ENCODE measurements at places on chromosomes 1 and 21. TPM values are rescaled to one million over a fixed set of nuclear protein-coding genes. Genes with fewer than 3 reads are reported as not detected.

Gene HOOK1
- 2.6 TPM for total RNA-seq

DNA sequence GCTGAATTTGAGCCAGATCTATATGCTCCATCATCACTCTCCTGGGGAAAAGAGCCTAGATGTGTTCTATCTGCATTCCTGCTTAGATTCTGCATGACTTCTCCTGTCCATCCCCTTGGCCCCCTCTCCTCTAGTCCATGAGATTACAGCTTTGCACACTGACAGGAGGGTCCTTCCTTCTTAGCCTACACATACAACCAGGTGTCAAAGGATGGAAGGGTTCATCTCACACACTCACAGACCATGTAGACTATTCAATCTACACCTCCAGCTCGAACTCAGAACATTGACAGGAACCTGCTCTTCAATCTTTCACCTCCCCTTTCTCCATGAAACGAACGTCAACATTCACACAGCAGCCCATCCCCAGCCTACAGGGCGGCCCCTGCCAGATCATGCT, 13.8 kb downstream of the C1orf116 start:
- peaks cover 38% of the 10 kb centered on the region for H3K27me3 ChIP-seq
- H3K4me3 ChIP-seq = no peak overlapping the region
- DNase-seq = no peak
- no peaks in the 10 kb centered on the region for H3K36me3 ChIP-seq
- no peak overlapping the region for H3K27ac ChIP-seq

Gene PEA15
- total RNA-seq = 55.7 TPM

Gene S100A7A
- total RNA-seq = not detected

DNA sequence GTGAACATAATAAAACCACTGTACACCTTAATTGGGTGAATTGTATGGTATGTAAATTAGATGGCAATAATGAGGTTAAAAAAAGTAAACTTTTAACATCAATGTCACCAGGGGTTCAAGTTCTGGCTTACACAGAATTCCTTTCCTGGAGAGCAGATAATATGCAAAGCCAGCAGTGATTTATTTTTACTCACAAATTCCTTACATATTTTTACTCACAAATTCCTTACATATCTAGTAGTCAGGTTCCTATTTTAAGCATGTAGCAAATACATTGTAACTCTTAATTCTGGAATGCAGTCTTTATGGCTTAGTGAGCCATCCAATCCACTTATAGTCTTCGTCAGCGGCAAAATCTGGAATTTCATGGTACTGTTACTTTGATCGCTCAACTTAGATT, 1.3 kb upstream of the UBE4B start:
- H3K4me1 ChIP-seq = peaks cover 24% of the 10 kb centered on the region
- H3K4me3 ChIP-seq = no peak overlapping the region
- no peaks in the 10 kb centered on the region for H3K27me3 ChIP-seq
- H3K27ac ChIP-seq = no peak overlapping the region
- no peak for DNase-seq
- no peaks in the 10 kb centered on the region for H3K36me3 ChIP-seq

- DNase-seq = no peak
- H3K27ac ChIP-seq = no peak overlapping the region
- no peaks in the 10 kb centered on the region for H3K36me3 ChIP-seq
- H3K27me3 ChIP-seq = no peaks in the 10 kb centered on the region
- no peaks in the 10 kb centered on the region for H3K4me1 ChIP-seq
Observed at GRCh38 chr21:29725025-29725736, 214.6 kb downstream of the GRIK1 start.

GRCh38 chr1:193335806-193336428, 149.5 kb upstream of the B3GALT2 start:
- no peak overlapping the region for H3K4me3 ChIP-seq
- H3K36me3 ChIP-seq = peaks cover 18% of the 10 kb centered on the region
- DNase-seq = no peak
- no peak overlapping the region for H3K27ac ChIP-seq

Gene INTS7
- total RNA-seq = 32.9 TPM

- no peaks in the 10 kb centered on the region for H3K36me3 ChIP-seq
- H3K4me1 ChIP-seq = no peaks in the 10 kb centered on the region
- H3K27me3 ChIP-seq = peaks cover 2% of the 10 kb centered on the region
- no peak overlapping the region for H3K4me3 ChIP-seq
- DNase-seq = no peak
Observed at GRCh38 chr1:175628548-175629317, 114.7 kb downstream of the TNR start.

DNA sequence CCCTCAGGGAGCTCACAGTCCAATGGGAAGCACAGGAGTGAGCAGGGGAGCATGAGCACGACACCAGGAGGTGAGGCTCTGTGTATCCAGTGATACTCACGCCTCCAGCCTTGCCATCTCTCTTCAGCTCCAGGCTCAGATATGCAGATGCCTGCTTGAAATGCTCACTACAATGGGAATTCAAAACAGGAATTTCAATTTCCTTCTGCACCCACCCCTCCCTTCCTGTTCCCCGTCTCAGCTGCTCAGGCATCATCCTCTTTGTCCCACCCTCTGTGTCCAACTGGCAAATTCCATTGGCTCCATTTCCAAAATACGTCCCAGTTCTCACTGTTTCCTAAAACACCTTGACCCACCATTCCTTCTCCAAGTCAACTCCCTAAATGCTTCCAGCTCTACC, 58.9 kb downstream of the FBXO2 start:
- DNase-seq = no peak
- H3K27me3 ChIP-seq = peaks cover 20% of the 10 kb centered on the region
- no peak overlapping the region for H3K27ac ChIP-seq
- no peaks in the 10 kb centered on the region for H3K4me1 ChIP-seq

- no peak overlapping the region for H3K4me3 ChIP-seq
- H3K27me3 ChIP-seq = peaks cover 3% of the 10 kb centered on the region
- no peaks in the 10 kb centered on the region for H3K36me3 ChIP-seq
- no peaks in the 10 kb centered on the region for H3K4me1 ChIP-seq
- DNase-seq = no peak
Observed at GRCh38 chr1:224922404-224923164, 6.9 kb upstream of the DNAH14 start.

DNA sequence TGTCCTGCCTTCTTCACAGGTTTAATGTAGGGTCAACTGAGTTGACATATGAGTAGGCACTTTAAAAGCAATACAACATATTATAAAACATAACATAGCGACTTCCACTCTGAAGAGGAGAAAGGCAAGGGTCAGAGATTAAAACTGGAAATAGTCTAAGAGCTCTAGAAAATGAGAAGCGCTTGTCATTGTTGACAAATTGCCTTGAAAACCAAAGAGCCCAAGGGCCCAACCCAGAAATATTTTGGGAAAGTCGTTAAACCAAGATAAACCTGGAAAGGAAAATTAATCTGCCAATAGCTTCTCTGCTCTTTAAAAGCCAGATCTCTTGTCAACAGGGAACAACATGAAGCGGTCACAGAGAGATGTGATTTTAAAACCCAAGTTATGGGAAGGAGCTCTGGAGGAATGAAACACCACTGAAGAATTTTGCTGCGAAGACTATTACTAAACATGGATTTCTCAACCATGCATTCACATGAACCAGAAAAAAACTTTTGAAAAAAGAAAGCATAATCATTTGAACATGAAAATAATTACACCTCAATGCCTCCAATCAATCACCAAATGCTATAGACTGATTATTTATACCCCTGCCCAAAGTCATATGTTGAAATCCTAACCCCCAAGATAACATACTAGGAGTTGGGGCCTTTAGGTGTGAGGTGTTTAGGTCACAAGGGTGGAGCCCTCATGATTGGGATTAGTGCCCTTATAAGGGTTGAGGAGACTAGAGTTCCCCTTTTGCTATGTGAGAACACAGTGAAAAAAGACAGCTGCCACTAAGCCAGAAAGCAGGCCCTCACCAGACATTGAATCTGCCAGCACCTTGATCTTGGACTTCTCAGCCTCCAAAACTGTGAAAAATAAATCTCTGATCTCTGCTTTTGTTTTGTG, 33.0 kb upstream of the MTF1 start:
- H3K36me3 ChIP-seq = peaks cover 5% of the 10 kb centered on the region
- no peaks in the 10 kb centered on the region for H3K27me3 ChIP-seq
- H3K4me3 ChIP-seq = no peak overlapping the region
- peaks cover 18% of the 10 kb centered on the region for H3K4me1 ChIP-seq
- DNase-seq = no peak
- peak overlapping the region; percentile 88 for H3K27ac ChIP-seq

Gene TRIM67
- total RNA-seq = not detected

Gene FAM72C
- 6.0 TPM for total RNA-seq

DNA sequence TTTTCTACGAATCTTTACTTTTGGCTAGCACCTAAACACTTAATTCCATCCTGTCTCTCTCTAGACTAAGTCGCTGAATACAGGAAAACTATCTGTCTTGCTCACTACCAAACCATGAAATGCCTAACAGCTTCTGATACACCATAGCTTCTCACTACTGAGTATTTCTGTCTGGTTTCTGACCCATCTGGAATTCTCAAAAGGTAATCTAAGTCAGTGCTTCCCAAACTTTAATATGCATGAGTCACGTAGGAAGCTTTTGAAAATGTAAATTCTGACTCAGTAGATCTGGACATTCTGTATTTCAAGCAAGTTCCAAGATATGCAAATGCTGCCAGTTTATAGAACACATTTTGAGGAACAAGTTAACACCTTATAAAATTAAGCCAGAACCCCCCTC, 9.2 kb upstream of the OVGP1 start:
- no peaks in the 10 kb centered on the region for H3K27me3 ChIP-seq
- H3K27ac ChIP-seq = no peak overlapping the region
- no peaks in the 10 kb centered on the region for H3K4me1 ChIP-seq

GRCh38 chr1:32540605-32541004, 1.4 kb downstream of the ZBTB8A start:
- H3K36me3 ChIP-seq = peaks cover 5% of the 10 kb centered on the region
- H3K4me3 ChIP-seq = peak overlapping the region; percentile 92
- peaks cover 54% of the 10 kb centered on the region for H3K27me3 ChIP-seq
- H3K4me1 ChIP-seq = peaks cover 8% of the 10 kb centered on the region

Gene NFASC
- 0.71 TPM for total RNA-seq

- DNase-seq = no peak
- peaks cover 8% of the 10 kb centered on the region for H3K4me1 ChIP-seq
- no peak overlapping the region for H3K27ac ChIP-seq
- no peak overlapping the region for H3K4me3 ChIP-seq
- no peaks in the 10 kb centered on the region for H3K27me3 ChIP-seq
Observed at GRCh38 chr1:205598841-205599668, 32.8 kb downstream of the ELK4 start.

DNA sequence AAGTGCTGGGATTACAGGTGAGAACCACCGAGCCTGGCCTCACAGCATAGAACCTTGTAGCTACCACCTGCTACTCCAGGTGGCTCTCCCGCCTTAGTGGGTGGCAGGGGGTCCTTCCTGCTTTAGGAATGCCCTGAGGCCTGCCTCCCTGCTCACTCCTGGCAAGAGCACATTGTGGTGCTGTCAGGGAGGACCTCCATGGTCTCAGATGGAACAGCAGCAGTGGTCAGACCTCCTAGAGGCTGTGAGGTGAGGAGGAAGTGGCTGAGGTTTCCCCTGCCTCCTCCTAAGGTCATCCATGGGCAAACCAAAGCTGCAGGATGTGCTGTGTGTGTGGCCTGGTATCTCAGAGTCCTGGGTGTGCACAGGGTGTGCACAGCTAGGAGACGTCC, 6.7 kb downstream of the SOX13 start:
- H3K4me1 ChIP-seq = peaks cover 27% of the 10 kb centered on the region
- H3K27ac ChIP-seq = no peak overlapping the region
